ENCODE measurements at places on chromosomes 11 and 22. TPM values are rescaled to one million over a fixed set of nuclear protein-coding genes. Genes with fewer than 3 reads are reported as not detected.

Gene ZNF214
- total RNA-seq = not detected

Gene HBB
- 385 TPM for total RNA-seq

Gene HEPHL1
- total RNA-seq = not detected

Gene NAV2
- total RNA-seq = 22.2 TPM

Gene MMP27
- not detected for total RNA-seq

Gene UBQLNL
- total RNA-seq = 1.3 TPM

Gene ATP5MG
- total RNA-seq = 118 TPM

Gene SCN4B
- total RNA-seq = not detected

Gene MMP1
- not detected for total RNA-seq

Gene OR10A2
- not detected for total RNA-seq

Gene ALX4
- not detected for total RNA-seq

Gene IGLL5
- 46.9 TPM for total RNA-seq

Gene MUC5AC
- not detected for total RNA-seq

Gene MS4A3
- not detected for total RNA-seq

Gene TRIM49
- total RNA-seq = not detected

Gene DDTL
- total RNA-seq = 4.1 TPM

Gene OR51I1
- total RNA-seq = not detected

Gene PPARA
- total RNA-seq = 29.8 TPM

Gene CARNS1
- total RNA-seq = 25.9 TPM

Gene TIMM10
- 39.6 TPM for total RNA-seq

Gene SLC5A4
- total RNA-seq = not detected

Gene NLRP14
- total RNA-seq = not detected

Gene KCTD21
- 8.0 TPM for total RNA-seq

Gene YPEL1
- total RNA-seq = 17.3 TPM

Gene MMP7
- not detected for total RNA-seq

Gene TRPM5
- not detected for total RNA-seq

Gene OR5M3
- total RNA-seq = not detected

Gene PIH1D2
- total RNA-seq = 0.22 TPM

Gene FAM83F
- 0.10 TPM for total RNA-seq

Gene SMC1B
- 0.07 TPM for total RNA-seq

Gene PLCB3
- 7.6 TPM for total RNA-seq

Gene UCP3
- total RNA-seq = 11.0 TPM

Gene MOB2
- 63.4 TPM for total RNA-seq

Gene ANGPTL5
- total RNA-seq = not detected

Gene FAM227A
- total RNA-seq = 0.57 TPM

Gene HEPACAM
- total RNA-seq = not detected

Gene RTN4RL2
- 0.27 TPM for total RNA-seq

Gene DRD2
- total RNA-seq = not detected

Gene BAIAP2L2
- 0.96 TPM for total RNA-seq

Gene POLD3
- 13.5 TPM for total RNA-seq

Gene SAA1
- total RNA-seq = not detected

Gene IGLL1
- total RNA-seq = not detected

Gene OR4A5
- not detected for total RNA-seq

Gene TRIM34
- total RNA-seq = 24.1 TPM

Gene EXPH5
- 0.66 TPM for total RNA-seq
